ENCODE measurements at places on chromosomes 5 and 9. TPM values are rescaled to one million over a fixed set of nuclear protein-coding genes. Genes with fewer than 3 reads are reported as not detected.

GRCh38 chr5:56070851-56071465 lies 76.2 kb upstream of the IL6ST start:
- H3K27ac ChIP-seq: no peak overlapping the region
- peaks cover 4% of the 10 kb centered on the region for H3K27me3 ChIP-seq
- peak overlapping the region; percentile 5 for H3K4me3 ChIP-seq
- H3K36me3 ChIP-seq: no peaks in the 10 kb centered on the region
- no peak for DNase-seq

DNA sequence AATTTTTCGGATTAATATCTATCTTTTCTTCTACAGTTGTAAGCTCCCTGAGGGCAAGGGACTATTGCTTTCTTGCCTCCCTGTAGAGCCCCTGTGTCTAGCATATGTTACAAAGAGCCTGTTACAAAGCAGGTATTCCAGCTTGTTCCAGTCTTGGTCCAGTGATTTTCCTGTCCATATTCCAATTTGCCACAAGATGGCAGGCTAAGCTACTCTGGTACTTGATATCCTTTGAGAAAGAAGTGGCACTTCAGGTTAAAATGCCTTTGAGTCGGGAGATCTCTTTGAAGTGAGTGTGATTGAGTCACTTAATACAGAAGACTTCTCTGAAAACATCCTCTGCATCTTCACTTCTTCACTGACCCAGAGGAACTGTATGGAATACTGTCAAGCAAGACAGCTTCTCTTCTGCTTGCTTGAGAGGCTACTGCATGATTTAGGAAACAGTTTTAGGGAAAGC lies 24.5 kb downstream of the CAVIN4 start:
- H3K4me3 ChIP-seq: no peak overlapping the region
- no peaks in the 10 kb centered on the region for H3K27me3 ChIP-seq
- H3K36me3 ChIP-seq: no peaks in the 10 kb centered on the region
- DNase-seq: no peak
- peaks cover 18% of the 10 kb centered on the region for H3K4me1 ChIP-seq
- H3K27ac ChIP-seq: no peak overlapping the region

GTF2H2C gene
- total RNA-seq: 52.0 TPM

GRCh38 chr9:128125580-128126354 lies 1.8 kb downstream of the PTGES2 start:
- no peaks in the 10 kb centered on the region for H3K27me3 ChIP-seq
- H3K4me3 ChIP-seq: peak overlapping the region; percentile 84
- H3K36me3 ChIP-seq: peaks cover 42% of the 10 kb centered on the region
- DNase-seq: no peak
- H3K4me1 ChIP-seq: peaks cover 34% of the 10 kb centered on the region

IRX1 gene
- total RNA-seq: not detected

DNA sequence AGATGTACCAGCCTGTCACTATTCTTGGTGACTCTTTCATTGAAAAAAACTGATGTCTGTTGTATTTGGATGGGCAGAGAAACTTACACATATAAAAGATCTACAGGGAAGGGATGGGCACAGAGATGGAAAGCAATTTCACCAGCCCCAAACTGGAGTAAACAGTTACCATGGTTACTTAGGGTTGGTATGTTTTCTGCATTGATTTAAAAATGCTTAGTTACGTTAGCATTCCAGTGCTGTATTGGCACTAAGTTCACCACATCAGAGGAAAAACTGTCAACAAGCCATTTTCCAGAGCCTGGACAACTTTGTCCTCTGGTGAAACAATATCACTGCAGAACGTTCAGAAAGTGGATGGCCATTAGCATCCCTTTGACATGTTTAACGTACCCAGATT lies 28.0 kb downstream of the MARCHF3 start:
- H3K27ac ChIP-seq: no peak overlapping the region
- H3K4me3 ChIP-seq: no peak overlapping the region
- no peaks in the 10 kb centered on the region for H3K27me3 ChIP-seq
- peaks cover 64% of the 10 kb centered on the region for H3K4me1 ChIP-seq
- H3K36me3 ChIP-seq: peaks cover 3% of the 10 kb centered on the region

GRCh38 chr9:116133163-116133562 lies 20.4 kb upstream of the PAPPA start:
- no peak overlapping the region for H3K4me3 ChIP-seq
- no peak for DNase-seq
- H3K4me1 ChIP-seq: no peaks in the 10 kb centered on the region
- H3K27ac ChIP-seq: no peak overlapping the region

DNA sequence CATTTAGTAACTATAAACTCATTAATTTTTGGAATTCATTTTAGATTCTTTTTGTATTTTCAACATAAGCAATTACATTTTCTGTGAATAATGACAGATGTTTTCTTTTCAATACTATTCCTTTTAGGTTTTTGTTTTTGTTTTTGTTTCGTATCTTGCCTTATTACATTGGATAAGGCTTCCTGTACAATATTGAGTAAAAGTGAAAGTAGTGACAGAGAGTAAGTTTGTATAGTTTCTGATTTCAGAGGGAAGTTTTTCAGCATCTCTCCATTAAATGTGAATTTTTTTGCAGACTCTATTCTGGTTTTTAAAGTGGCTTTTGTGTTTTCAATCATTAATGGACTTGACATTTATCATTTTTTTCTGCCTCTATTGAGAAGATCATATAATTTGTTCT lies 12.8 kb upstream of the CAMK4 start:
- DNase-seq: no peak
- H3K36me3 ChIP-seq: no peaks in the 10 kb centered on the region
- H3K4me3 ChIP-seq: no peak overlapping the region
- no peak overlapping the region for H3K27ac ChIP-seq
- H3K4me1 ChIP-seq: no peaks in the 10 kb centered on the region
- peaks cover 3% of the 10 kb centered on the region for H3K27me3 ChIP-seq

GRCh38 chr5:110203661-110204060 lies 513.9 kb downstream of the MAN2A1 start:
- DNase-seq: no peak
- no peak overlapping the region for H3K4me3 ChIP-seq
- no peak overlapping the region for H3K27ac ChIP-seq
- no peaks in the 10 kb centered on the region for H3K27me3 ChIP-seq
- H3K4me1 ChIP-seq: no peaks in the 10 kb centered on the region
- no peaks in the 10 kb centered on the region for H3K36me3 ChIP-seq

DNA sequence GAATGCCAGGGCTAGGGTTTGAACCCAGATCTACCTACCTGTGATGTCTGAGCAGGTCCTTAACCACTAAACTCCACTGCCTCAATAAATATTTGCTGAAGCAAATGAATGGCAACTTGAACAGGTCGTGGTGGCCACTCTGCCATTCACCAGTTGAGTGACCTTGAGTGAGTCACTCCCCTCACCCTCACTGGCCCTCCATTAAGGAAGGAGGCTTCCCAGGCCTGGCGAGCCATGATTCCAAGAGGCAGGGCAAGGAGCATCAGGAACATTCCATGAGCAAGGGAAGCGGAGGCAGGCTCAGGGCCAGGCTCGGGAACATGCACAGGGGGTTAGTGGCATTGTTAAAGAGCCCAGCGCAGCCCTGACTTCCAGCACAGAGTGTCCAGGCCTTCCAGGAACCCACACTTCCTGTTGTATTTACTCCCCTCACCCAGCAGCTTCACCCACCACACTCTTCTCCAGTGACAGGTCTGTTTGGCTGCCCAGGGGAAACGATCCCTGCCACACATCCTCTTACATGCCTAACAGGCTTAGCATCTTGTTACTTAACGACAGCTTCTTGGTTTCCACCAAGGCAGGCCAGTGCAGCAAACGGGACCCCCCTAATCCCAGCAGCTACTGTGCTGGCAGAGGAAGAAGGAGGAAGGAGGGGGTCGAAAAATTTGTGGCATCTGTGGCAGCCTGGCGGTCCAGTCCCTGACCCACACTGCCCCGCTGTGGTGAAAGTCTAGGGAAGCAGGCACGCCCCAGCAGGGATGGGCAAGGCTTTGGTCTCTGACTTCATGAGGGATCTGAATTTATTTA lies 43.7 kb upstream of the TTC1 start:
- H3K36me3 ChIP-seq: no peaks in the 10 kb centered on the region
- no peak overlapping the region for H3K4me3 ChIP-seq
- H3K27ac ChIP-seq: no peak overlapping the region
- H3K4me1 ChIP-seq: no peaks in the 10 kb centered on the region
- no peak for DNase-seq

- H3K27me3 ChIP-seq: peaks cover 6% of the 10 kb centered on the region
- H3K4me1 ChIP-seq: peaks cover 16% of the 10 kb centered on the region
- no peak overlapping the region for H3K27ac ChIP-seq
- peaks cover 2% of the 10 kb centered on the region for H3K36me3 ChIP-seq
- no peak overlapping the region for H3K4me3 ChIP-seq
Observed at GRCh38 chr5:59034498-59035186, 451.8 kb downstream of the RAB3C start.

RNF224 gene
- not detected for total RNA-seq

- H3K36me3 ChIP-seq: no peaks in the 10 kb centered on the region
- H3K27me3 ChIP-seq: no peaks in the 10 kb centered on the region
- no peak overlapping the region for H3K27ac ChIP-seq
Observed at GRCh38 chr9:108087781-108088180, 598.2 kb upstream of the KLF4 start.

SREK1IP1 gene
- total RNA-seq: 21.7 TPM

PDZD2 gene
- total RNA-seq: 0.12 TPM

DNA sequence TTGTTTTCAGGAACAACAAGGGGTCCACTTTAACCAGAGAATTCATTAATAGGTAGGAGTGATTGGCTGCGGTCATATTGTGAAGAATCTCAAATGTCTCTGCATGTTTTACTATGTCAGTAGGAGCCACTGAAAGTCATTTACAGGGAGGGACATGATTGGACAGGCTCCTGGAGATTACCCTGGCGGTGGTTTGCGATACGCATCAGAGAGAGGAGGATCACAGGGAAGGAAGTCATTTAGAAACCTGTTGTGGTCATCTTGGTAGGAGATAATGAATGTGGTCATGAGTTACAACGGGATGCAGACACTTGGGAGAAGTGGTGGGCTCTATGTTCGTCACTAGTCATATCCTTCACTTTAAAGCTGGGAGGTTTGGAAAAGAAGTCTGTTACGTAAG lies 262.8 kb downstream of the FAM114A2 start:
- H3K27me3 ChIP-seq: peaks cover 3% of the 10 kb centered on the region
- no peak for DNase-seq
- H3K27ac ChIP-seq: no peak overlapping the region
- no peaks in the 10 kb centered on the region for H3K4me1 ChIP-seq

Measured in activated B cell treated with CpG ODN at 0.5 μM for 24 hours (primary cell).